Heart left ventricle (tissue), 16 donors: ENCODE measurements at places on chromosomes 13 and 19. TPM values are rescaled to one million over a fixed set of nuclear protein-coding genes. Genes with fewer than 3 reads are reported as not detected.

The MAP4K1 gene
- total RNA-seq = 9.9 TPM

DNA sequence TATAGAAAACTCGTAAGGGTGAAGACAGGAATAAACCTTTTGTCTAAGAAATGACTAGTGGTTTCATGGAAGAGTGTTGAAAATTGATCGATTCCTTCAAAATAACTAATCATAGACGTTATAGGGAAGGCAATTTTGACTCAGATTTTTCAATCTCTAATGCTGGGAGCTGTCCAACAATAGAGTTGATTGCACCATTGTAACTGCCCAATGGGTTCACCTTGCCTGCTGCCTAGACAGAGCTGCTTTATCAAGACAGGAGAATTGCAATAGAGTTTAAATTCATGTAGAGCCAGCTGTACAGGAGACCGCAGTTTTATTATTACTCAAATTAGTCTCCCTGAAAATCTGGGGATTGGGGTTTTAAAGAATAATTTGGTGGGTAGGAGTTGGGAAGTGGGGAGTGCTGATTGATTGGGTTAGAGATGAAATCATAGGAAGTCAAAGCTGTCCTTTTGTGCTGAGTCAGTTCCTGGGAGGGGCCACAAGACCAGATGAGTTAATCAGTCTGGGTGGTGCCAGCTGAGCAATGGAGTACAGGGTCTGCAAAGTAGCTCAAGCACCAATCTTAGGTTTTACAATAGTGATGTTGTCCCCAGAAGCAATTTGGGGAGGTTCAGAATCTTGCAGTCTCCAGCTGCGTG is 16.8 kb upstream of the ADGRE2 start:
- H3K27me3 ChIP-seq = no peaks in the 10 kb centered on the region
- H3K4me3 ChIP-seq = no peak overlapping the region
- DNase-seq = no peak
- no peak overlapping the region for H3K27ac ChIP-seq
- H3K36me3 ChIP-seq = no peaks in the 10 kb centered on the region

GRCh38 chr13:74193391-74193790 is 59.2 kb upstream of the KLF12 start:
- H3K27me3 ChIP-seq = no peaks in the 10 kb centered on the region
- no peaks in the 10 kb centered on the region for H3K36me3 ChIP-seq
- H3K27ac ChIP-seq = no peak overlapping the region
- DNase-seq = no peak

The PGPEP1 gene
- 54.9 TPM for total RNA-seq
